ENCODE measurements at places on chromosomes 16 and 17.

DNA sequence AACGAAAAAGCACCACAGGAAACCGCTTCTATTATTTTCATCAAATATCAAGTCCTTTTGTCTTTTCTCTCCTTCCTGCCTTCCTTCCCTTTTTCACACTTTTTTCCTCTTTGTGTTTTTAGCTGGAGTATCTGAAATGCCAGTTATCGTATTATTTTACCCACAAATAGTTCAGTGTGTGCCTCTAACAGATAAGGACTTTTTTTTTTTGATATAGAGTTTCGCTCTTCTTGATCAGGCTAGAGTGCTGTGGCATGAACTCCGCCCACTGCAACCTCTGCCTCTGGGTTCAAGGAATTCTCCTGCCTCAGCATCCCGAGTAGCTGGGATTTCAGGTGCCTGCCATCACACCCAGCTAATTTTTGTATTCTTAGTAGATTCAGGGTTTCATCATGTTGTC lies 10.7 kb downstream of the DNAAF1 start:
- no peak for DNase-seq

DNA sequence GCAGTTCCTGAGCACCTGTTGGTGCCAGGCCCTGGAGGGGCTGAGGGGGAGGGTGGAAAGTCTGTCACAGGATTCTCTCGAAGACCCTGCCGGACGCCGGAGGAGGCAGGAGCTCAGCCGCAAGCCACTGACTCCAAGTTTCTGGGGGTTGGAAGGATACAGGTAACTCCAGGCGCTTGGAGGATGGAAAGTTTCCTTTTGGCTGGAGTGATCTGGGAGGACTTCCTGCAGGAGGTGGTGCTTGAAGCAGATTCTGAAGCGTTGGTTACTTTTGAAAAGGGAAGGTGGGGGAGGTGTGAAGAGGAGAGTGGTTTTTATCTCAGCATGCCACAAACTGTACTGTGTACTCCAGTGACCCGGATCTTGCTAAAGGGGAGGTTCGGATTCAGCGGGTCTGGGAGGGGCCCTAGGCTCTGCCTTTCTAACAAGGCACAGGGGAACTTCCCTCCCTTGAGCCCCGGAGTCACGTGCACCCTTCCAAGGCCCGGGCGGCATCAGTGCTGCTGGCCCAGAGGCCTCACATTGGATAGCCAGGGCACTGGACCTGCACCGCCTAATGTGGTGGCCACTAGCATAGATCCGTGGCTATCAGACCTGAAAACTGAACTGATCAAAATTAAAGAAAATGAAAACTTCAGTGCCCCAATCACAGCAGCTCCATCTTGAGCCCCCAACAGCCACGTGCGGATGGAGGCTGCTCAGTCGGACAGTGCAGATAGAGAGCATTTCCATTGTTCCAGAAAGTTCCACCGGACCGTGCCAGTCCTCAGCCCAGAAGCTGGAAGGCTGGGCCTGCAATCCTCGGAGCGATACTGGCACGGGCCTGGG lies 42.2 kb upstream of the GSE1 start:
- DNase-seq: no peak

- no peak for DNase-seq
Measured at GRCh38 chr16:61730997-61731396, 305.2 kb downstream of the CDH8 start.

DNA sequence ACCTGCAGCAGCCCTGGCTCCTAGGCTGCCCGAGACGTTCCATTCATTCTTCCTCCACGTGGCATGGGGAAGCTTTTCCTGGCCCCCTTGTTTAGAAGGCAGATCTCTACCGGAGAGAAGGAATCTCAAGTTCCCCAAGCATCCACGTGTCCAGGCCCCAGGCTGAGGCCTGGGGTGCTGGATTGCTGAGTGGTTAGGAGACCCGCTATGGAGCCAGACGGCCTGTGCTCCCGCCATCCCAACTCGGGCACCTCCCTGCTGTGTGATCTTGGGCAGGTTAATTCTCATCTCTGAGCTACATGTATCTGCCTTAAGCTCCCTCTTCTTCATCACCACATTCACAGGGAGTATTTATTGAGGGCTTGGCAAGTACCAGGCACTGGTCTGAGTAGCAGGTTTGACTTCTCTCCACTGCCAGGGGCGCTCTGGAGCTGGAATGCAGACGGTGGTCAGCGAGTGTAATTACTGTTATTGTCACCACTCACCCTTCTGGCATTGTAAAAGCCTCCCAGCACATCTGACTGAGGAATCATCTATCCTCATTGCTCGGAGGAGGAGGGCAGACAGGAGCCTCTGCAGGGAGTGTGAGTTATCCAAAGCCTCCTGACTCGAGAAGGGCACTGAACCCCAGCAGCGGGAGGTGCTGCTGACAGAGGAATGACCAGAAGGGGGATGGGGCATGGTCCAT lies 1.1 kb upstream of the ADGRG1 start:
- no peak for DNase-seq

- no peak for DNase-seq
Measured at GRCh38 chr17:32536736-32537643, 50.2 kb downstream of the CDK5R1 start.

DNA sequence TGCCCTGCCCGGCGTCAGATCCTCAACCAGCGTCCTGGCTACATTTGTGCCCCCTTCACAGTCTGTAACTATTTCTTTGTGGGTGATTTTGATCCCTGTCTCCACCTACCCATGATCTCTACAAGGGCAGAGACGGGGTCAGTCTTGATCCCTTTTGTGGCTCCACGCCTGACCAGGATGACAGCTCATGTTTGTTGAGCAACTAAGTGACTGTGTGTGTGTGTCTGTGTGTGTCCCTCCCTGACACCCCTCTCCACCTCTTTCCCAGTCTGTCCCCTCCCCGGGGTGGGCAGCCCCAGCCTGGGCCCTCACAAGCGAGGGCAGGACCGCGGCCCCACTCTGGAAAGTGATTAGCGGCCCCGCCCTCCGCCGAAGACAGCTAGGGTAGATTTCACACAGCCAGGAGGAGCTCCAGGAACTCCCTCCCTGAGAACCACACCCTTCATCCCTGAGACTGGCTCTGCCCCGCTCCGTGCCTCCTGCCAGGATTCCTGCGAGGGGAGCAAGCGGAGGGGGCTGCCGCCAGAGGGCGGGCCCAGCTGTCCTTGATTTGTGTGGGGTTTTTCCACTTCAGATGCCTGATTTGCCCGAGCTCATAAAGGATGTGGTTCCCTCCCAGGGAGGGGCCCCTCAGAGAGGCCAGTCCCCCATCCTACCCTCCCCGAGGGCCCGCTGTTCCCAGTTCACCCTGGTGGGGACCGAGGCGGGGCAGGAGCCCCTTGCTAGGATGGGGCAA lies 5.3 kb upstream of the HS3ST6 start:
- DNase-seq: no peak

DNA sequence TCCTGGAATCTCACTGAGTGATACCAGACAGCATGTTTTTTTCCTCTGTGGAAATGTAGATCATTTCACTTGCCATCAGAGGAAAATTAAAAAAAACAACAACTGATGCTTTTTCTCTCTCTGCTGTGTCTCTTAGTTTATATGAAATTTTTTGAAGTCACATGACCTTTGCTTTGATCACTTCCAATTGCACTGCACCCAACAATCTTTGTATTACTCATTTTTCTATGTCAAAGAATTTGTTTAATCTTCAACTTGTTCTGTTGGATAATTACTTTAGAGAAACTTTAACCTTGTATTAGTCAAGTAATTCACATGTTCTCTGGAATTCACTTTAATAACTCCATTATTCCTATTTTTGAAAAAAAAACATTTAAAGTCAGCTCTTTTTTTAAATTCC lies 1452.7 kb upstream of the CDH8 start:
- no peak for DNase-seq
